ENCODE measurements at places on chromosomes 13 and 19.
A peak's percentile ranks its signal among the peaks of the same experiment; 100 is the strongest.

GRCh38 chr13:39559847-39560246 lies 43.1 kb downstream of the LHFPL6 start:
- H3K27ac ChIP-seq: no peak overlapping the region
- H3K4me1 ChIP-seq: no peaks in the 10 kb centered on the region
- no peak for ATAC-seq
- no peak overlapping the region for H3K4me3 ChIP-seq
- no peaks in the 10 kb centered on the region for H3K36me3 ChIP-seq

- H3K4me3 ChIP-seq: peak overlapping the region; percentile 16
- no peaks in the 10 kb centered on the region for H3K27me3 ChIP-seq
- no peaks in the 10 kb centered on the region for H3K36me3 ChIP-seq
- ATAC-seq: no peak
Measured at GRCh38 chr13:99015606-99016490, 38.0 kb upstream of the DOCK9 start.

GRCh38 chr13:95432141-95432540 lies 120.4 kb upstream of the CLDN10 start:
- no peak overlapping the region for H3K27ac ChIP-seq
- no peak for ATAC-seq
- H3K36me3 ChIP-seq: no peaks in the 10 kb centered on the region
- H3K27me3 ChIP-seq: peaks cover 9% of the 10 kb centered on the region
- no peak overlapping the region for H3K4me3 ChIP-seq

- H3K27me3 ChIP-seq: no peaks in the 10 kb centered on the region
- H3K4me1 ChIP-seq: no peaks in the 10 kb centered on the region
- peaks cover 26% of the 10 kb centered on the region for H3K36me3 ChIP-seq
- no peak overlapping the region for H3K27ac ChIP-seq
- H3K4me3 ChIP-seq: no peak overlapping the region
- ATAC-seq: no peak
Measured at GRCh38 chr13:41244556-41244955, 18.8 kb downstream of the MTRF1 start.

DNA sequence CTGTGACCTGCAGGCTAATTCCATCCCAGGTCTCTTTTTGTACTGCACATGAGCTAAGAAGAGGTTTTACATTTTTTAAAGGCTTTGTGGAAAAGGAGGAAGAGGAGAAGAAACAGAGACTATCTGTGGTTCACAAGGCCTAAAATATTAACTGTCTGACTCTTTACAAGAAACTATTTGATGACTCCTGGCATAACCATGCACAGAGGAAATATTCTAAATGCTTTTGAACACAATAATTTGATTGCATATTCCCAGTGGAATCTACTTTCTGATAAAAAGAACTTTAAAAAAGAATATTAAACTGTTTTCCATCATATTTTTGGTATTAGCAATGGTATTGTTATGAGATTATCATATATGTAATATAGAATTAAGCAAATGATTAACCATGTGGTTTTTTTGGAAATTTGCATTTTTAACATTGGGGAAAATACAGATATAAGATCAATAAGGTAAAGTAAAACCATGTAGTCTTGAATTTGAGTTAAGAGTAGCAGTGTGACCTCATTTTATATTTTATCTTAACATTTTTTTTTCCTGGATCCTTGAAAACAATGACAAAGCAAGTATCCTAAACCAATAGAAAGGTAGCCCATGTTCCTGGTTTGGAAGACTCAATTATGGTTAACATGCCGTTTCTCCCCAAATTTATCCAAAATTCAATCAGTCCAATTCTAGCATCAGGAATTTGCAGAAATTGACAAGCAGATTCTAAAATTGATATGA lies 251.0 kb downstream of the UQCRFS1 start:
- H3K27me3 ChIP-seq: peaks cover 3% of the 10 kb centered on the region
- no peak for ATAC-seq
- H3K27ac ChIP-seq: no peak overlapping the region
- H3K36me3 ChIP-seq: no peaks in the 10 kb centered on the region
- no peaks in the 10 kb centered on the region for H3K4me1 ChIP-seq
- no peak overlapping the region for H3K4me3 ChIP-seq

DNA sequence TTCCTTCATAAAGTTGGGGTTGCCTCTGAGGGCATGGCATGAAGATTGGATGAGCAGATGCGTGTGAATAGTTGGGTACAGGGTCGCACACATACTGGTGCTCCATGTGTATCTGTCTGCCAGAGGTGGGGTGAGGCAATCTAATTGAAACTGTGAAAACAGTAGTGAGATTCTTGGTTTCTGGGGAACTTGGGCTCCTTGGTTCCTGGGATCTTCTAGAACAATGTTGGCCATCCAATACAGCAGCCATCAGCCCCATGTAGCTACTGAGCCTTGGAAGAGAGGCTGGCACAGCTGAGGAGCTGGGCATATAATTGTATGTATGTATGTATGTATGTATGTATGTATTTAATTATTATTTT lies 616 bp downstream of the FCHO1 start:
- peak overlapping the region; percentile 91 for H3K4me3 ChIP-seq
- peaks cover 42% of the 10 kb centered on the region for H3K36me3 ChIP-seq
- ATAC-seq: no peak
- peak overlapping the region; percentile 90 for H3K27ac ChIP-seq

DNA sequence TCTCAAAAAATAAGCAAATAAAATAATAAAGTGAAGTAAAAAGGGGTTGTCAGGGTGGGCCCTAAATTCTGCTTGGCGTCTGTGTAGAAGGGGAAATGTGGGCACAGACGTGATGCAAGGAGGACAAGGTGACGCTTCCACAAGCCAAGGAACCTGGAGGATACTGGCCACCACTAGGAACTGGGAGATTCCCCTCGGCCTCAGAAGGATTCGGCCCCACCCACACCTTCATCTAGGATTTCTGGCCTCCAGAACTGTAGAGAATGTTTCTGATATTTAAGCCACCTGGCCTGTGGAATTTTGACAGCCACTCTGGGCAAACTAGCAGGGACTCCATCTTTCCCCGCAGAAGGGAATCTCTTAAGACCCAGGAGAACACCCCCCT lies 1.1 kb downstream of the PLEKHJ1 start:
- H3K36me3 ChIP-seq: peaks cover 65% of the 10 kb centered on the region
- no peaks in the 10 kb centered on the region for H3K27me3 ChIP-seq
- peak overlapping the region; percentile 95 for H3K4me3 ChIP-seq
- peaks cover 30% of the 10 kb centered on the region for H3K4me1 ChIP-seq
- H3K27ac ChIP-seq: peak overlapping the region; percentile 90
- no peak for ATAC-seq

DNA sequence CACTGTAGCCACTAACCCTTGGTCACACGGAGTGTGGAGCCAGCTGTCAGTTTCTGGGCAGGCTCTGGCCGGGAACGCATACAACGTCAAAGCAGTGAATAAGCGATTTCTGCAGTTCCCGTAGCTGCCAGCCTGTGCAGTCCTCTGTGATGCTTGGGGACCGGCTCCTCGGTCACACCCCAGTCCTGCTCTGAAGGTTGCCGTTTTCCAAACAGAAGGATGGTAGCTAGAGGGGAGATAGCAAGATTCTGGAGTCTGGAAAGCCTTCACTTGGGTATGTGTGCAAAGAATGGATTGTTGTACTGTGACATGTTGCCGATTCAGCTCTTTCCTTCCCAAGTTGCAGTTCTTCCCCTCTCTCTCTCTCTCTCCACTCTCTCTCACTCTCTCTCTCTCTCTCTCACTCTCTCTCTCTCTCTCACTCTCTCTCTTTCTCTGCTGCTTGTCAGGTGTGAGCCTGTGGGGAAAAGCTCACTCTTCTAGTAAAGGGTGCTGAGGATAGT lies 38.7 kb upstream of the C1QTNF9 start:
- peaks cover 51% of the 10 kb centered on the region for H3K4me1 ChIP-seq
- H3K27me3 ChIP-seq: no peaks in the 10 kb centered on the region
- ATAC-seq: peak; percentile 58
- peak overlapping the region; percentile 98 for H3K4me3 ChIP-seq
- peaks cover 57% of the 10 kb centered on the region for H3K36me3 ChIP-seq
